Stimulated activated CD8-positive, alpha-beta memory T cell treated with anti-CD3 and anti-CD28 coated beads, Interleukin-4, amount 100 ng/mL, for 1 hour (primary cell): ENCODE measurements at places on chromosomes 7 and 10.

DNA sequence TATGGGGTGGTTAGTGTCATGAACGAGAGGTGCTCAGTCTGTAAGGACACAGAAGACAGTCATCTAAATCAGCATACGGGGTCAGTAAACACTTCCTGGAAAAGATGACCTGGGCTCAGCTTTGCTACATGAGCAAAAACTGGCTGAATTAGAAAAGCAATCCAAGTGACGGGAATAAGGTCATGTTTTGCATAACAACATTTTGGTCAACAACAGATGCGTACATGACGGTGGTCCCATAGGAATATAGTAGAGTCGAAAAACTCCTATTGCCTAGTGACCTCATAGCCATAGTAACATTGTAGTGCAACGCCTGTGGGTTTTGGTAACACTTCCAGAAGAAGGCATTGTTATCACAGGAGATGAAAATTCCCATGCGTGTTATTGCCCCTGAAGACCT lies 92.9 kb downstream of the CTNNA3 start:
- no peak for DNase-seq

DNA sequence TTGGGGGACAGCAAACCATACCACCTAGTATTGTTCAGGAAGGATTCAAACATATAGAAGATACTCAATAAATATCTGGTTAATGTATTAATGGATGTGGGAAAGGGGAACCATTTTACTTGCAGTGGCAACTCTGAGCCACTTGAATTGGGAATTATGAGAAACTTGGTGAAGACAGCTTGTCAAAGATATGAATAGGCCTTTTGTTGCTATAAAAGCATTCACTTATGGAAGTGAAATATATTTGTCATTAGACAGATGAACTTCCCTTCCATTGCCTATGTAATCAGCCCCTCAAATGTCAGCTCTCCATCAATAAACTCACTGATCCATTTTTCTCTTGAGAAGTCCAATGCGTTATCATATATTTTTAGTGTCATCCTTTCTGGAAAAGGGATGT lies 56.1 kb downstream of the GPR85 start:
- DNase-seq: no peak

DNA sequence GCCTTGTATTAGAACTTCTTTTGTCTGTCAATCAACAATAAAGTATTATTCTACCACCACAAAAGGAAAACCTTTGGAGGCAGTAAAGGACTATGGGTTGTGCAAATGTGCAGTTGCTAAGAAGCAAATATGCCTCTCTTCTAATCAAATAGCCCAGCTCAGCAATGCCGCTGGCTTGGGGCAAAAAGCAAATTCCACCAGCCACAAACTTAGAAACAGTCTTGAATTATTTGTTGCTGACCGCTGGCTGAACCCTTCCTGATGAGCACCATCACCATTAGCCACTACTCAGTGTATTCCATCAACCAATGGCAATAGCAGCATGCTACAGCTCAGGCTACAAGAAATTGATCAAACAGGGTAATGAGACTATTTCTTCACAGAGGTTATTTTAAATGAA lies 51.0 kb downstream of the SKAP2 start:
- DNase-seq: no peak

DNA sequence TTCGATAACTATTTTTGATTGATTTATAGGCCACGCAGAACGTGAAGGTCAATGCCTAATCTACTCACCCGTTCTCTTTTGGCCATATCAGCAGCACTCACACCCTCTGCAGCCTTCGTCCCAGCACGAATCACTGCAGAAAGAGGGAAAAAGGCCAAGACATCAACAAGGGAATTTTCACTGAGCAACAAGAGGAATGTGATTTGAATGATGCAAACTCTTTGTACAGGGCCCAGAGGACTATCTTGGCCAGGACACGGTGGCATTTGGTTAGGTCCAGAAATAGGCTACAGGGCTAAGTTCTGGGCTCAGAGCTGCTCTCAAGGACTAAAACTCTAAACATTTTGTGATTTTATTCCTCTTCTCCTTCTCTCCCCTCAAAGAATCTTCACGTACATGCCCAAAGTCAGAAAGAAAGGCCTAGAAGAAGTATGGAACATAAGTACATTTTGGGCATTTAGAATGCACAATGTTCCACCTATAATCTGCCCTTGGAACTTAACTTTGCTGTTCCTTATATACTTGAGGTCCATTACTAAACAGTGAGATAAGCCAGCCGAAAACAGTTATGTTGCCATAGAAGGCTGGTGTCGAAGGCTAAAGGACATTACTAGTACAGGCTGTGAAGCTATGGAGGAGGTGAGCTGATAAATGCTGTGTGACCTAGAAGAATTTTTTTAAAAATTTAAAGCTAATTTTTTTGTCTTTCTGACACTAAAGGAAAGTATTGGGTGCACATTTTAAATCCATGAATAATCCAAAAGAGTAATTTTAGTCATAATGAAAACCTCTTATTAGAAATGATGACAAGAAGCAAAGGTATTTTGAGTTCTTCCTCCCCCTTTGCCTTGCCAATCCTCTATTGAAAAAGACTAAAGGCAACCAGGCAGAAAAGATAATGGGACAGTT lies 20.0 kb downstream of the RBM28 start:
- no peak for DNase-seq

DNA sequence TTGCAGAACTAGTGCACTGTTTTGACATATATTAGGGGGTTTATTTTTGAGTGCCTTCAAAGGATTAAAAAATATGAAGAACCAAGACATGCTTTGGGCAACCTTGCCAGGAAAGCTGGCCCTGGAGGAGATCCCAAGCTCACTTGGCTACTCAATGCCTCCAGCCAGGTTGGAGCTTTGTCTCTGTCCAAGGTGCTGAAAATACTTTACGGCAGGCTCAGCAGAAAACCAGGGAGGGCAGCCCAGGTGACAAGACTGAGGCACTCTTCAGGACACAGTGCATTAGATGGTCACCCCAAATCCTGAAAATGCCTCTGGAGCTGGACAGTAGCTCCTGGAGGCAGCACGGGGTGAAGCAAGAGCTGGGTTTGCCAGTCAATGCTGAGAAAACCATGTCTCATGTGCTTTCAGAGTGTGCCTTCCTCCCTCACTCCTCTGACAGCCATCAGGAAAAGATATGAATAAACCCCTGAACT lies 5.8 kb upstream of the KCNH2 start:
- DNase-seq: no peak

- no peak for DNase-seq
These were observed 24.7 kb upstream of the DIP2C start for GRCh38 chr10:714214-714613.

DNA sequence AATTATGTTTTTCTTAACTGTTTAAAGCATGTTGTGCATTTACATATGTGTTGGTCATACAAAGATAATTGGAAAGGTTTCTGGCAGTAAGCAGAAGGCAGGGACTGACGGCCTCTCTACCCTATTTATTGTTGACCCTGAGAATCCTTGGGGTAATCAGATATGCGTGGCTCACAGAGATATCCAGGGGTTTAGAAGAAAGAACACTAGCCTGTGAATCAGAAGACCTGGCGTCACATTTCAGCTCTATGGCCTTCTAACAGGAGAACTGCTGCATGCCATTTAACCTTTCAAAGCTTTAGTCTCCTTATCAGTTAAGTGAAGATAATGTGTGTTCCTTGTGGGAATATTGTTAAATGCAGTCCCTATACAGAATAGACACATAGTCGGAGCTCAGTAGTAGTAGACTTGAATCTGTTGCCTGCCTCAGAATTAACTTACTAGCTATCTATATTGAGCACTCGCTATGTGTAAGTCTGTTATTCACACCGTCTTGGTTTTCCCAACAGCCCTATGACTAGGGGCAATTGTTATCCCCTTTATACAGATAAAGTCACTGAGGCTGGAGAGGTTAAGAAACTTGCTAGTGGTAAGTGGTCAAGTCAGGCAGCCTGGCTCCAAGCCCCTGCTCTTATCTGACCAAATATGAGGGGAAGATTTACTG lies 129.6 kb upstream of the ANKRD1 start:
- DNase-seq: no peak

DNA sequence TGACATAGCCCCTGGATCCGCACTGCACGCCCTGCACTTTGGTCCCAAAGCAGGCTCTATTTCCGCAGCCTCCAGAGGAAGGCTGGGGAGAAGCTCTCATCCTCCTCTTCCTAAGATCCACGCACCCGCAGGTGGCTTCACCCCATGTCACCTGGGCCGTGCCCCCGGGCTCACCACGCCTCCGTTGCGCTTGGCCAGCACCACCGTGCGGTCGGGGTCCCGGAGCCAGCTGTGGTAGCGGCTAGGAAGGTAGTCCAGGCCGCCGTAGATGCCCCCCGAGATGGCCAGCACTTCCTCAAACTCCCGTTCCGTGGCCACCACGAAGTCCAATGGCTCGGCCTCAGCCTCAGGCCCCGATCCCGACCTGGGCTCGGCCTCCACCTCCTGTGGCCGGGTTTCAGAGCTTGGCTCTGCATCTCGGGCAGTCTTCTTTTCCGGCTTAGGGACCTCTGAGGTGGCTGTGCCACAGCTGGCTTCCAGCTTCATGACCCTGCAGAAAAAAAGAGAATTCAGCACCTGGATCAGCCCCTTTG lies 5.7 kb downstream of the NAT16 start:
- no peak for DNase-seq

GRCh38 chr7:69467826-69468225 lies 130.4 kb upstream of the AUTS2 start:
- DNase-seq: no peak

DNA sequence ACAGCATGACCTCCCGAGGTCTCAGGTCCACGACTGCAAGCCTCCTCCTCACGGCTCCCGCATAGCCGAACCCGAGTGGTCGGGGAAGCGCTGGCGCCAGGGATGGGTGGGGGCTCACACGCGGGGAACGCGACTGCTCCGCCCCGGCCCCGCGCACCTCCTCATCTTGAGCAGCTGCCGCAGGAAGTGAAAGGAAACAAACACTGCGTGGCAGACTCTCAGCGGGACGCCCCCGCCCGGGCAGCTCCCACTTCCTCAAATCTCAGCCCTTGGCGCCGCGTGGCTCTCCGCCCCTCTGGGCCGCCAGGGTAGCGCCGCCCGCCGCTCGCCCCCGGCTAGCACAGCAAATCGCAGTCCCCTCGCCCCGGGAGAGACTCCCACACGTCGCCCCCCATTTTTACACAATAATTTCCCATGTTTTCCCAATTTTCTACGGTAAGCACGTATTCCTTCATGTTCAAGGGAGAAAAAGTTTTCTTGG lies at the start of gene TMEM243:
TMEM243 (minus strand) TSS at position 188 of the 481 bp plus-strand sequence. CDS start 229 bp downstream, outside the sequence.
- DNase-seq: peak; percentile 64

DNA sequence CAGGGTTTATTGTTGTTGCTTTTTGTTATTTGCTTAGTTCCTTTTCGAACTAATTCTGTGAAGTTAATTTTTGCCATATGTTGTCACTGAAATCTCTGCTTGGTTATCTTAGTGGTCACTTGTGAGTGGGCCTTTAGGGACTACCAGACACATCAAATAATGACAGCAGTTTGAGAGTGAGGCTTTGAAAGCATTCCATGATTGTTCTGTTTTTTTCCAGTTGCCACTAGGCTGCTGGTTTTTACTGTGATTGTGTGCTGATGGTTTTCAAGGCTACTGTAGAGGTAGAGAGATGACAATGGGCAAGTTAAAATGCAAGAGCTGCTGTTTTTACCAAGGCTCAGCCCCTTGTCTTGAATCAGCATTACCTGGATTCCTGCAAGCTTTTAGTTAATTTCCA lies 20.0 kb downstream of the SEPTIN7 start:
- no peak for DNase-seq

GRCh38 chr7:141841385-141841784 lies at the start of gene PRSS37:
Gene PRSS37 (minus strand): TSS chr7:141841485. CDS start chr7:141841049, 436 bp downstream.
- no peak for DNase-seq

GRCh38 chr10:118621304-118621942 lies 26.0 kb upstream of the PRLHR start:
- DNase-seq: no peak

DNA sequence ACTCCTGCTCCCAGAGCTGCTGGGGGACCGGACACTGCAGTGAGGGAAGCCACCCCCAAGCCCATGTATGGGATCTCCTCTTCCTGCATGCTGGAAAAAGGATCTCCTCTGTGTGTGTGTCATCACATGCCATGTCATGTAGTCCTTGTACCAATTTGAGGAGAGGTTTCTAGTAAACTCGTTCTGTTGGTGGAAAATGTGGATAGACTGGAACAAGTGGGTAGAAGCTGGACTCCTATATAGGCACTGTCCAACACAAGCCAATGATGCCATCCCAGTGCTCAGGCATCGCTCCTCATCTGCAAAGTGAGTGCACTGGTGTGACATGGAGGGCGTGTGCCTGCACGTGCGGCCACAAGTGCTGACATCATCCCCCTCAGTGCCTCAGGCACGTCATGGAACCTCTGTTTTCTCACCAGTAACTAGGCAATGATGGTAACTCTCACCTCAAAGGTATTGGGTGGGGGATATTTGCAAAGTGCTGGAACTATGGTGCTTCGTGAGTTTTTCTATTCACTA lies 19.3 kb downstream of the MYO1G start:
- no peak for DNase-seq

DNA sequence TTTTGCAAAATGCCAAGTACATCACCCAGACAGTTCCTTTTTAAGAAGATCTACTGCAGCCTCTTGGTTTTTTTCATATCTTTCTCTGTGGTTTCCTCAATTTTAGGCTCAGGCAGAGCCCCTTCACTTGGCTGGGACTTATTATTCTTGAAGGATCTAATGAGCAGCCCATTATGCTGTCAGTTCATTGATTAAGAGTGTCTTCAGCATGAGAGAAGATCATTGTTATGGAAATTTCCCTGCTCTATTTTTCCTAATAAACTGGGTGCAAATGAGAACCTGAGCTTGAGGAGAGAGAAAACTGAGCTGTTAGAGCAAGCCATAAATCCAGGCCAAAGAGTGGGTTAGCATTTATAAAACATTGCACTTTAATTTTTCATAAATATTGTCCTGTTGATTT lies 146.5 kb downstream of the SEC23IP start:
- no peak for DNase-seq

- DNase-seq: no peak
These were observed at the start of gene ADCK2 for GRCh38 chr7:140672382-140673062. Gene ADCK2 (plus strand): TSS chr7:140672945. CDS start chr7:140673331, 386 bp downstream.

GRCh38 chr7:26443751-26444150 lies 152.1 kb downstream of the SNX10 start:
- no peak for DNase-seq

DNA sequence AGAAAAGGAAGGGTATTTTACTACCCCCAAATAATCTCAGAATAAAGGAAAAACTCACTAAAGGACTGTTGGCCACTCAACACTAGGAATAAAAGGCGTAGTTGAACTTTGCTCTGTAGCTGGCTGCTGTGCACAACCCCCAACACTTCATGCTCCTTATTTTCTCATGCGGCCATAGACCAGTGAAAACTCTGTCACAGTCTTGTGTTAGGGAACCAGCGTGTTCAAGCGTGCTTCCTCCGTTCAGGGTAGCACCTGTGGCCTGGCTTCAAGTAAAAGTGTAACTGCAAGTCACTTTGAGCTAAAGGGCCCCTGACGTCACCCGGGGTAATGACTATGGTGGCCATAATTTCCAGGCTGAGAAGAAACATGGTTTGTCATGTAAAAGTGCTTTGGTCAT lies 27.0 kb downstream of the BLNK start:
- DNase-seq: no peak

GRCh38 chr10:46062723-46063428 lies 16.8 kb upstream of the MSMB start:
- no peak for DNase-seq

GRCh38 chr7:140284062-140284461 lies 107.3 kb upstream of the KDM7A start:
- DNase-seq: no peak

DNA sequence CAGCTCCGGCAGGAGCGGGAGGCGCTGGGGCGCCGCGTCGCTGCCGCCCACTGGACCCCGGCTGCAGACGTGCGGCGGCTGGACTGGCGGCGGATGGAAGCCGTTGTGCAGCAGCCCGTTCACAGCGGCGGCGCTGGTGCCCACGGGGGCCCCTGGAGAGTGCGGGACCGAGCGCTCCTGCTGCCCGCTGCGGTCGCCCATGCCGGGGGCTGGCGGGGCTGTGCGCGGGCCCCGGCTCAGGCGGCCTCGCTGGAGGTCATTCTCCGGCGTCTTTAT lies 413 bp downstream of the PANK1 start:
- DNase-seq: no peak
